ENCODE measurements at places on chromosomes 6 and 20.

DNA sequence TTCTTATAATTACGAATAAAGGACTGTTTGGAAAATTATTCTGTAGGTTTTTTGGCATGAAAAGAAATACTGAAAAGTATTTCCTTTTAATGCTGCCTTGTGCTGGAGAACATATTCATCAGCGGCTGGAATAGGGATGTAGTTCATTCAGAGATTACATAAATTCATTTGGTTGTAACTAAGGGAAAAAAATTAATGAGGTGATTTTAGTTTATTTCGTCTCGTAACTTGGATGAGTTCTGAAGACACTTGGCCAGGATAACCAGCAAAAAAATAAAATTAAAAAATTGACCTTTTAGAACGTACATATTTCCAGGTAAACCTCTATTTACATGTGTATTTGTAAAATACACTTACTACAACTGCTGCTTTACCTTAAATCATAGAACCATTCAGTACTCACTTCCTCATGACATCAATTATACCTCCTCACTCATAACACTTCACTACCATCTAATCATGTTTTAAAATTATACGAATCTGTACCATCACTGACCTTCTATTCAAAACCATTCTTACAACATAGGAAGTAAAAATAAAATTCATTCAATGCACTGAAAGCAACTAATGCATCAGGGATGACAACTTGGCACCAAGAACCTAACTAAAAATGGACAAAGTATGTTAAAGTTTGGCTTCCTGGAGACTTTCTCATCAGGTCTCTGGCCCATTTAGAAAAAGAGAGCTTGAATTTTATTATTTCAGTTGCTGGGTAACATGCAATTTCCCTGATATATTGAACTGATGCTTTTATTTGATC lies 17.2 kb downstream of the KLHL31 start:
- DNase-seq: no peak

GRCh38 chr6:5498579-5498899 lies 237.2 kb downstream of the FARS2 start:
- DNase-seq: no peak

DNA sequence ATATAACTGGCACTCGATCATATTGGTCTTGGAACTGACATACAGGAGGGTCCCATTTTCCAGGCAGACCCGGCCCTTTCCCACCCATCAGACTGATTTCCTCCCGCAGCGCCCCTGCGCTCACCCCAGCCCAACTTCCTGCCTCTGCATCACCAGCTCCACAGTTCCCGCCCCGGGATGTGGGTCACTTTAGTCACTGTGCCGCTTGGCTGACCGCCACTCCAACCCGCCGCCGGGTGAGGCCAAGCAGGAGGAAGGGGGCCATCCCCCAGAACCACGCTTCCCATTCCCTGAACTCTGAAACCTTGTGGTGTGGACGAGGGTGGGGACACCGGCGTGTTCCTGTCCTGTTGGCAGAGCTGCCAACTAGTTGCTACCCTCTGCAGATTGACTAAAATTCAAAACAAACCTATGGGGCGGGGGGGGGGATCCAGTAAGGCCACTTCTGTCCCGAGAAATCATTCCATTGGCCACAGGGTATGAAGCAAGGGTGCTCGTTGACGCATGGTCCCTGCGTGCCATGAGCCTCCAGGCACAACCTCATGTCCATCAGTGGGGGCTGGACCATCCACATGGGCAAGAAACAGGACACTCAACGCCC lies 12.3 kb downstream of the TGM2 start:
- DNase-seq: no peak

GRCh38 chr20:49916146-49917002 lies 1.0 kb upstream of the SPATA2 start:
- DNase-seq: peak; percentile 55

- DNase-seq: no peak
Observed at GRCh38 chr20:60060593-60060992, 102.4 kb downstream of the CDH26 start.
